ENCODE measurements at places on chromosomes 2 and 18.

GRCh38 chr2:32810909-32811495 lies 135.8 kb upstream of the LTBP1 start:
- DNase-seq = no peak

DNA sequence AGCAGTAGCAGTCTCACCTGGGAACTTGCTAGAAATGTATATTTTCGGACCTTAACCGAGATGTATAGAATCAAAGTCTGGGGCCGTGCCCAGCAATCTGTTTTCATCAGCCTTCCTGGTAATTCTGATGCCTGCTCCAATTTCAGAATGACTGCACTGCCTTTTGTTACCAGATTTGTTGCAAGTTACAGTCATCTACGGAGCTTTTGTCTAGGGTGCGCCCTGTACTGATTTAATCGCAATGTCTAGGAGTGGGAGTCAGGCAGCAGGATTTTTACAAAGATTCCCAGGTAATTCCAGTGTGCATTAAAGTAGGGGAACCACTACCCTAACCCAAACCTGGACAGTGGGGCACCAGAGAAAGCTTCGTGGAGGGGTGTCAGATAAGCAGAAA lies 178.0 kb downstream of the HAUS1 start:
- no peak for DNase-seq

DNA sequence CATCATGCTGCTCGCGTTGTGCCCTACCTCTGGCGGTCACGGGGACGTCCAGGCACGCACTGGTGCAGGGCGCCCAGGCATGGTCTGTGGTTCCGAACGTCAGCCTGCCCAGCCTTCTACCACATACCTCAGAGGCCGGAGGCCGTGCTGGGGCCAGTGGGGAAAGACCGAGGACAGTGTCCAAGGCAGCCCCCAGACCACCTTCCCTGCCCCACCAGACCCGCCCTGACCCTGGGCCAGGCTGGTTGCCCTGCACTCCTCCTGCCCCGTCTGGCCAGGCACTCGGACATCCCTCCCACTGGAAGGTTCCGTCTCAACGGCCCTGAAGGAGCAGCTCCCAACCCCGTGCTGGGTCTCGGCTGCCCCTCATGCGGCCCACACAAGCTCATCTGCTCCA lies 32.8 kb downstream of the SLC66A2 start:
- DNase-seq = no peak

DNA sequence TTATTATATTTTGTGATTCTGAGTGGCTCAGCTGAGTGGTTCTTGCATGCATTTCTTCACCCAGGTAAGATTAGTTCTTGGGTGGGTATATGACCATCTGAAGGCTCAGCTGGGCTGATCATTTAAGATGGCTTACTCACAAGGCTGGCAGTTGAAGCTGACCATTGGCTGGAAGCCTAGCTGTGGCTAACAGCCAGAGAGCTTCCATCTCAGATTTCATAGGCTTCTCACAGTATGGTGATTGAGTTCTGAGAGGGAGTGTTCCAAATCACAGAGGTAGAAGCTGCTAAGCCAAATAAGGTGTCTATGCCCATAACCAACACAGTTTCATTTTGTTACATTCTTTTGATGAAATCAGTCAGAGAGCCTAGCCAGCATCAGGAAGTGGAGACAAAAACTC lies 117.4 kb upstream of the RPRM start:
- no peak for DNase-seq

- DNase-seq = no peak
These were observed 20.8 kb downstream of the PTPN18 start for GRCh38 chr2:130376433-130377293.

GRCh38 chr18:78542204-78542603 lies 437.4 kb upstream of the SALL3 start:
- no peak for DNase-seq

GRCh38 chr2:201901786-201902185 lies 95.4 kb downstream of the CDK15 start:
- no peak for DNase-seq

DNA sequence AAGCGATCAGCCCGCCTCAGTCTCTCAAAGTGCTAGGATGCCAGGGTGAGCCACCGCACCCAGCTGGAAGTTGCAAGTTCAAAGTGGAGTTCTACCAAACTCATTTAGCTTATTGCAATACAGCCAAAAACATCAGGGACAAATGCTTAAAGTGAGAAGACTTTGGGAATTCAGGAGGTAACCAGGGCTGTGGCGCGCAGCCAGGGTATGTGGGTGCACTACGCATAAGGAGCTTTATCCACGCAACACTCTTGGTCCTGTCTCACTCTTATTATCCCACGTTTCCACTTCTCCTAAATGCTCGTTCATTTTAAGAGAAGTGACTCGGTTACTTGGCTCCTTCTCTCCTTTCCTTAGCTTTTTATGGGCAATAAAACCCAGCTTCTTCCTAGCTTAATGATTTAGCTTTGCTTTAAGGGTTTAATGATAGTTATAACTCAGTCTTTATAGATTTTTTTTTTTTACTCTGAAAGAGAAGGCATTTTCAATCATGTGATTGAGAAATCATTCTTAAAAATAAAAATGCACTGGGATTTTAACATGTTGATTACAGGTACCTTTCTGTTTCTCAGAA lies 199.8 kb downstream of the KCNE4 start:
- no peak for DNase-seq

All from stimulated activated CD8-positive, alpha-beta memory T cell treated with anti-CD3 and anti-CD28 coated beads, Interleukin-15, amount 100 ng/mL, for 4 hours (primary cell).